GM23248 (cell line): ENCODE measurements at places on chromosomes 4 and X. TPM values are rescaled to one million over a fixed set of nuclear protein-coding genes. Genes with fewer than 3 reads are reported as not detected.

The GPR119 gene
- not detected in 2 replicates for total RNA-seq

DNA sequence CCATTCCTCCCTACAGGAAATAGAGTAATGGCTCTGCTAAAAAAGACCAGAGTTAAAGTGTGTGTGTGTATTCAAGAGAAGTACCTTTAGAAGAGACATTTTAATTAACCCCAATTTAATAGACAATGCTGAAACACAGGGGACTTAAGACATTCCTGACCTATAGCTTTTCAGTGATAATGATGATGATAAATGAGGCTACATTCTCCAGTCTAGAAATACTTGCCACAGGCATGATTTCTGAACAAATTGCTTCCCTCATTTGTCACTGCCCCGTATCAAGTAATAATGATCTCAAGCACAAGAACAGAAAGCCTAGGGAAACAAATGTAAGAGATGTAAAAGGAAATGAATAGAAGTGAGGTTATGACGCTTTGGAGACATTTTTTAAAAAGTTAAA, 117.1 kb downstream of the UNC5C start:
- H3K36me3 ChIP-seq: no peaks in the 10 kb centered on the region
- H3K4me1 ChIP-seq: no peaks in the 10 kb centered on the region
- no peaks in the 10 kb centered on the region for H3K27me3 ChIP-seq
- no peak for DNase-seq
- H3K4me3 ChIP-seq: no peak overlapping the region

- peak overlapping the region; percentile 4; the same call in 1 of the 2 replicates for H3K27ac ChIP-seq
- peak; percentile 89 for DNase-seq
- peaks cover 63% of the 10 kb centered on the region for H3K4me1 ChIP-seq
- H3K4me3 ChIP-seq: no peak overlapping the region
- H3K27me3 ChIP-seq: no peaks in the 10 kb centered on the region
These were observed 129.7 kb upstream of the SLC4A4 start for GRCh38 chr4:71209161-71209560.

The TENM3 gene
- 8.1 and 16.3 TPM in 2 replicates for total RNA-seq

The SPANXN3 gene
- not detected in 2 replicates for total RNA-seq

DNA sequence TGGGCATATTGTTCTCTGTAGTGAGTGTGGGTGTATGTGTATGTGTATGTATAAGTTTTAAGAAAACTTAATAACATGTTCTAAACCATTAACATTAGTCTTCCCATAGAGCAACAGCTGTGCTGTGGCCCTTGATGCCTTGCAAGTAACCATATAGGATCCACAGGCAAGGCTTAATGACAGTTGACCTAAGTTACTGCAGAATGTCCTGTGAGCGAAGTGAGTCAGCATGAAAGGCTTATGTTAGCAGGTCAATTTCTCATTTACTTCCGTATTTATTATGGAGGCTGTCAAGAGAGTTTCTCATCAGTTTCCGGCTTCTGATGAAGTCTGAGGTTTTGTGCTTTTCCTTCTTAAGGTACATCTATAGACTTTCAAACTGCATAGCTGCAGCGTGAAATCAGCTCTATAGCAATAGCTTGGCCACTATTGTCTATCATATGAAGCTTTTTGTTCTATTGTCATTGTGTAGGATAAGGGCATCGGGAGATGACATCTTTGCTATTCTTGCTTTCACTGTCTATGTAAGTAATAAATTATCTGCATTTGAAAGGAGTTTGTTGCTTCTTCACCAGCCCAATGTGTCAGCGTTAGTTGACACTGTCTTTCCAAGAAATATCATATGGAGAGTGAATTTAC, 1153.4 kb upstream of the AGA start:
- no peaks in the 10 kb centered on the region for H3K27me3 ChIP-seq
- H3K4me3 ChIP-seq: no peak overlapping the region
- no peak overlapping the region for H3K27ac ChIP-seq
- H3K36me3 ChIP-seq: no peaks in the 10 kb centered on the region

GRCh38 chr4:187124331-187124730, 400.7 kb upstream of the FAT1 start:
- DNase-seq: no peak
- no peaks in the 10 kb centered on the region for H3K36me3 ChIP-seq
- H3K4me1 ChIP-seq: no peaks in the 10 kb centered on the region
- no peak overlapping the region for H3K27ac ChIP-seq
- H3K27me3 ChIP-seq: no peaks in the 10 kb centered on the region

DNA sequence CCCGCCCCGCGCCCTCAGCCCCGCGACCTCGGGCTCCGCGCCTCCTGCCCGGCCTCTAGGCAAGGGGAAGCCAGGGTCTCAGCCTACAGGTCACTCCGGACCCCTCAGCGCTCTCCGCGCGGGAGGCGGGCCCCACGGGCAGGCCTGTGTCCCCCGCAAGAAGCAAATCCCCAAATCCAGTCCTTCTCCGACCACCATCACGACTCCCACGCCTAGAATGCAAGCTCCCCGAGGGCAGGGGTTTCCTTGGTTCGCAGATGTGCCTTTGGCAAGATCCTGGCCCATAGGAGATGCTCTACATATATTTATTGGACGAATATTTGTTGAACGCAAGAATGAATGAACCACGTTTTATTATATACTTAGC, 260 bp upstream of the CCDC149 start:
- peaks cover 4% of the 10 kb centered on the region; the same call in 1 of the 2 replicates for H3K4me1 ChIP-seq
- peak overlapping the region; percentile 79 for H3K4me3 ChIP-seq
- peak overlapping the region; percentile 54 for H3K27ac ChIP-seq
- DNase-seq: no peak
- H3K36me3 ChIP-seq: no peaks in the 10 kb centered on the region

- DNase-seq: peak; percentile 16
- no peak overlapping the region for H3K27ac ChIP-seq
- H3K36me3 ChIP-seq: no peaks in the 10 kb centered on the region
- 0 out of 2 replicates have a peak, but pooled peaks cover 6% of the 10 kb centered on the region for H3K27me3 ChIP-seq
These were observed 41.1 kb downstream of the UCHL1 start for GRCh38 chr4:41297832-41298231.

DNA sequence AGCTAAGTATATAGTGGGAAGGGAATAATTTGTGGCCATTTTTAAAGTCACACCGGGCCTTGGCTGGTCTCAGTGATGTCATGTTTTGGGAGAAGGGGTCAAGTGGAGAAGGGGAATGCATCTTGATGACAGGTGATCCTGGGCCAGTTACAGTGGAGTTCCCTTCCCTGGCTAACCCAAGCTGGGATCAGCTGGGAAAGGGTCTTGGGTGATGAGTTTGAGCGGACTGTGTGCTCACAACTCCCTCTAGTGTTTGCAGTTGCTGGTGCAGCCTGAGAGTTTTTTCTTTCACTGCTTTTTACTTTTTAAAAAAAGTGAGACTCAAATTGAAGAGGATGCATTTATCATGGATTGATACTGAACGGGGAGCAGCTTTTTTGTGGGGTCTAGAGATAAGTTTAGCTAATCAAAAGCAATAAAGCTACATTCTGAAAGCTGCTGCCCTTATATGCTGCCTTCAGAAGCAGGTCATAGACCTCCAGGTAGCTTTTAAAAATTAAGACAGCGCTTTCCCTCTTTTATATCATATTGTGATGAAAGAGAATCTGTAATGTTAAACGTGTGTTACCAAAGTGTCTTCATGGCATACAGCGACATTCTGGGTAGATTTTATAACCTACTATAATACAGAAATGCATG, 164.7 kb downstream of the DCLK2 start:
- peaks cover 24% of the 10 kb centered on the region for H3K4me1 ChIP-seq
- peak; percentile 49 for DNase-seq
- no peaks in the 10 kb centered on the region for H3K27me3 ChIP-seq
- no peak overlapping the region for H3K4me3 ChIP-seq

DNA sequence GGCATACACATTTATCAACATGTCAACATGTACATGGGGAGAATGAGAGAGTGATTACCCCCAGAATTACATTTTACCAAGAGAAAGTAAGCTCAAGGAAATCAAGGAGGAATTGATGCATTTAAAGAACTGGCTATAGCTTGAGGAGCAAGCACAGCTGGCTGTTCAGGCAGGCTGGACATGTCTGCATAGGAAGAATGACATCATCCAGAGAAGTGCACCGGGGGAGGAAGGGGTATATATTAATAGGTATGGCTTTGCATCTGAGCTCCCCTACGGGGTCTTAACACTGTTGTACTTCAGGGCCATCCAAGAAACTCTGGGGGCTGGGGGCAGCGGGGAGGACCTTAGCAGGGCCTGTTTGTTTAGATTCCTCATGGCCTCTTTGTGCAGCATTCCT, 222.4 kb upstream of the VCX start:
- H3K4me3 ChIP-seq: no peak overlapping the region
- H3K4me1 ChIP-seq: no peaks in the 10 kb centered on the region
- no peak for DNase-seq
- no peaks in the 10 kb centered on the region for H3K27me3 ChIP-seq
- H3K27ac ChIP-seq: no peak overlapping the region
- H3K36me3 ChIP-seq: no peaks in the 10 kb centered on the region

- H3K27ac ChIP-seq: no peak overlapping the region
- H3K36me3 ChIP-seq: no peaks in the 10 kb centered on the region
- peak; percentile 69 for DNase-seq
- H3K27me3 ChIP-seq: no peaks in the 10 kb centered on the region
- H3K4me3 ChIP-seq: no peak overlapping the region
These were observed 43.7 kb upstream of the MED14 start for GRCh38 chrX:40778861-40779575.
